ENCODE measurements at places on chromosomes 5 and 9.

DNA sequence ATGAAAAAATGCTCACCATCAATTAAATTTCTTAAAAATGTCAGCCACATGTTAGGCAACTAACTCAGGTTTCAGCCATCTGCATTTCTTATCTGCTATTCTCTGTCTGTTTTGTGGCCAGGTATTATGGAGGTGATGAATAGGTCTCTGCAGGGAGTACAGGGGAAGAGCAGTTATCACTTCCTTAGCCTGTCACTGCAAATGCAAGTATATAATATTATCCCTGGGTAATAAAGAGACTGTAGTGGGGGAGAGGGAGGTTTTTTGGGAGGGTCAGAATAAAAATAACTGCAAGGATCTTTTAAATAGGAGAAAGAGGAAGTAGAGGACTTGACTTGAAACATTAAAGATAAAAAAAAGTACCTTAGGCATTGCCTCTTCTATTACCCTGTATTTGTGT lies 49.6 kb upstream of the PTGER4 start:
- DNase-seq = no peak

DNA sequence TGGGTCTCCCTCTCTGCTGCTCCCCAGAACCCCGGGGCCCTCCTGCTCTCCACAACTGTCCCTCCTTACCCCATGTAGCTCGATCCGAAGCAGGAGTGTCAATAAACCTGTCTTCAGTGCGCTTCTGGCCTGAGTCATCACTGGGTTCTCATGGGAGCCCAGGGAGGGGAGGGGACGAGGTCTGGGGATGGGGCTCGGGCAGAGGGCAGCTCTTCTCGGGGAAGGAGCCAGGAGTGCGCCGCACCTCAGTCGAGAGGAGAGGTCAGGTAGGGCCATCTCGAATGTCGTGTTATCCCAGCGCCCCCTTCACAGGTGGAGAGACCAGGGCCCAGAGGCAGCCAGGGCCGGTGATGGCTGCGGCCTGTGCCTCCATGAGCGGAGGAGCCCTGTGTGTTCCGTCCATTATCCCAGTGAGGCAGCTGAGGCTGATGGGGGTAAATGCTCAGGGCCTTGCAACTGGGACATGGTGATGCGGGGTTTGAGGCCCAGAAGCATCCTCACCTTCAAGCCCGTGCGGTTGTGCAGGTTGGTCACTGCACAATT lies 52.1 kb downstream of the LRSAM1 start:
- no peak for DNase-seq

DNA sequence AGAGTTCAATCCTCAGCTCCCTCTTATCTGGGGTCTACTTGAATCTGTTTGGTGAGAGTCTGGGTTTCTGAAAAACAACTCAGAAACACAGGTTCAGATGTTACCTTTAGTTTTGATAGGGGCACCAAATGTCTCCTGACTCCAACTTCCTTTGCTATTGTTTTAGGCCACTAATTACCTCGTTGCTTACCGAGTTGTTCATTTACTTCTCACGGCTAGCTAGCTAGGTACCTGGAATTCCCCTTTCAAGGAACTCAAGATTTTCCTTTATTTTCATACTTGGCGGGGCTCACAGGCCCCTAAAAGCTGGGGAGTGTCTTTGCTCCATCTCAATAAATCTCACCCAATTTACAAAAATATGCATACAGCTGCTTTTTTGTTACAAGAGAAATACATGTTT lies 111.4 kb downstream of the SLC28A3 start:
- no peak for DNase-seq

- DNase-seq = no peak
These were observed 115.3 kb upstream of the CDKN2B start for GRCh38 chr9:22124263-22125011.

- no peak for DNase-seq
These were observed 529 bp upstream of the TPM2 start for GRCh38 chr9:35690294-35690613.

- DNase-seq = no peak
These were observed 395.2 kb downstream of the BNC2 start for GRCh38 chr9:16475257-16475656.

DNA sequence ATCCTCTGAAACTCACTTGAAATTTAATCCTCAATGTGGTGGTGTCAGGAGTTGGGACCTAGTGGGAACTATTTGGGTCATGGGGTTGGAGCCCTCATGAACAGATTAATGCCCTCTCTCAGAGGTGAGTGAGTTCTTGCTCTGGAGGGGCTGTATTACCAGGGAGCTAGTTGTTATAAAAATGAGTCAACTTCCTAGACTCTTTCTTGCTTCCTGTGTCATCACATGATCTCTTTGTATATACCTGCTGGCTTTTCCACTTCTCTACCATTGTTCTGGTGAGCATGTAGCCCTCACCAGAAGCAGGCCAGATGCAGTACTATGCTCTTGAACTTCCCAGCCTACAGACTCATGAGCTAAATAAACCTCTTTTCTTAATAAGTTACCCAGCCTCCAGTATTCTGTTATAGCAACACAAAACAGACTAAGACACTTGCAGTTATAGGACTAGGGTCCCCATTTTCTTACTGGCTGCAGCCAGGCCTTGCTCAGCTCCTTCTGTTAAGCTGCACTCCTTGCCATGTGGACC lies 127.5 kb downstream of the SUSD1 start:
- DNase-seq = no peak

DNA sequence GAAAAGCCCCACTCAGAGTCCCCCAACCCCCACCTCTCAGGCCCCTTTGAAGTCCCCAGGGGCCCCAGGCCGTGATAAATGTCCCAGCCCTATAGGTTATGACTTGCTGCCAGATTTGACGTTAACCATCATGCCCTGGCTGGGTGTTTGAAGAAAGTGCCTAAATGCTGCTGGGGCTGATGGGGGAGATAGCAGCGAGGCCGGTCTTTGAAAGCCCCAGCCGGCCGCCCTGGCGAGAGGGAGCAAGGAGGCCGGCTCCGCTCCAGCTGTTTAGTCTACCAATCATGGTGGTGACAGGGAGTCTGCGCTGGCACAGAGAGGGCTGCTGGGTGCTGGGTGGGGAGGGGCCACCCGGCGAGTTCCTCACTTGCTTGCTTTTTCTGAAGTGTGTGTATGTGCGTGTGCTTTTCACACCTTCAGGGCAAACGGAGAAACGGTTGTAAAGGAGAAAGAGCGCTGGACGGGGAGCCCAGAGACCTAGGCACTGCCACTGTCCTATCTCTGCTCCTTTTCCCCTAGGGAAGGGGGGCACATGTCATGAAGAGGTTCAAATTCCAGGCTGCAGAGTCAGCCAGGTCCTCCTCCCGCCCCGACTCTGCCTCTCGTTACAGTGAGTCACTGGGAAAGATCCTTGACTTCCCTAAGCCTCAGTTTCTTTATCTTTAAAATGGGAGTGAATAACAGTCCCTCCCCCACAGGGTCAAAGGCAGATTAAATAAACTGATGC lies 126.1 kb upstream of the HAND1 start:
- DNase-seq = no peak

- DNase-seq = no peak
These were observed 14.3 kb downstream of the ACSL6 start for GRCh38 chr5:131997026-131997726.

GRCh38 chr5:132653716-132654115 lies 4.3 kb upstream of the IL13 start:
- no peak for DNase-seq

- no peak for DNase-seq
These were observed 210.9 kb upstream of the CLINT1 start for GRCh38 chr5:158069838-158070237.

DNA sequence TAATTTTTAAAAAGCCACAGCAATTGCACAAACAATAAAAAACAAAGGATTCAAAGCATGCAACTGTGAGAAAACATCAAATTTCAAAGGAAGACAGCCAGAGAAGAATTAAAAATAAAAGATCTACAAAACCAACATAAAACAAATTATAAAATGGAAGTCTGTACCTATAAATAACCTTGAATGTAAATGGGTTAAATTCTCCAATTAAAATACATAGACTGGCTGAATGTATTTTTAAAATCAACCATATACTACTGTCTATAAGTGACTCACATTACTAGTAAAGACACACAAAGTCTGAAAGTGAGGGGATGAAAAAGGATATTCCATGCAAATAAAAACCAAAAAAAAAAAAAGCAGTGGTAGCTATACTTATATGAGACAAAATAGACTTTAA lies 33.7 kb downstream of the BTNL8 start:
- no peak for DNase-seq
